Type B pancreatic cell (in vitro differentiated cells): ENCODE measurements at places on chromosomes 6 and 20.

- peak overlapping the region; percentile 21 for H3K4me3 ChIP-seq
- H3K27me3 ChIP-seq: no peaks in the 10 kb centered on the region
- H3K4me1 ChIP-seq: peaks cover 34% of the 10 kb centered on the region
- peaks cover 11% of the 10 kb centered on the region for H3K36me3 ChIP-seq
Measured at GRCh38 chr20:13148402-13148801, 72.7 kb upstream of the ISM1 start.

- H3K27ac ChIP-seq: no peak overlapping the region
- H3K4me3 ChIP-seq: no peak overlapping the region
- H3K4me1 ChIP-seq: peaks cover 18% of the 10 kb centered on the region
- H3K36me3 ChIP-seq: no peaks in the 10 kb centered on the region
Measured at GRCh38 chr6:19713411-19713810, 123.8 kb upstream of the ID4 start.

DNA sequence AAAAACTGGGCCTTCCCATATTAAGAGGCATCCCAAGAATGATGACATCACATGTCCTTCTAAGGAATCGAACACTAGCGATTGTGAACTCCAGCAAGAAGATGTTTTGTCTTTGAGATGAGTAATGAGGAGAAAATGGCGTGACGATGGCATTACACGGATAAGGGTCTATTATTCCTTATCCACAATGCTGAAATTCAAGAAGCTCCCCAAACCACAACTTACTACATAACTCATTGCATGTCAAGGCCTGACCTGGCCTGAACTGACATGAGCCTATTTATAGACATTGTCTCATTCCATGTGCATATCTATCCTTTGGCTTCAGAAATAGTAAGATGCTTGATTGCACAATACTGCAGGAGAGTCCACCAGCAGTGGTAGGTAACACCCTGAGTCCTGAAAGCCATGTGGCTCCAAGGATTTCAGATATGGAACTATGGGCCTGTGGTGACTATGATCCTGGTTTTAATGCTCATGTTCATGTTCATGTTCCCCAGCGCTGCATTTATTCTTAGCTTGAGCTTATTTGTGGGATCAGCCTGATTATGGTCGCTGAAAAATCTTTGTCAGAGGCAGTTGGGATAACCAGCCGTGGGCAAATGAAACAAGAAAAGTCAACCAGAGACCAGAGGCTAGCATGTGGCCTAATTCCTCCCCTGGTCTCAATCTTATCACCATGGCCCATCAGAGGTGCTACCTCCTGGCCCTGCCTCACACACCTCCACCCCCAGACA is 183.2 kb upstream of the JARID2 start:
- peak overlapping the region; percentile 62 for H3K27ac ChIP-seq
- peaks cover 24% of the 10 kb centered on the region for H3K4me1 ChIP-seq
- no peaks in the 10 kb centered on the region for H3K36me3 ChIP-seq
- DNase-seq: no peak
- no peak overlapping the region for H3K4me3 ChIP-seq

DNA sequence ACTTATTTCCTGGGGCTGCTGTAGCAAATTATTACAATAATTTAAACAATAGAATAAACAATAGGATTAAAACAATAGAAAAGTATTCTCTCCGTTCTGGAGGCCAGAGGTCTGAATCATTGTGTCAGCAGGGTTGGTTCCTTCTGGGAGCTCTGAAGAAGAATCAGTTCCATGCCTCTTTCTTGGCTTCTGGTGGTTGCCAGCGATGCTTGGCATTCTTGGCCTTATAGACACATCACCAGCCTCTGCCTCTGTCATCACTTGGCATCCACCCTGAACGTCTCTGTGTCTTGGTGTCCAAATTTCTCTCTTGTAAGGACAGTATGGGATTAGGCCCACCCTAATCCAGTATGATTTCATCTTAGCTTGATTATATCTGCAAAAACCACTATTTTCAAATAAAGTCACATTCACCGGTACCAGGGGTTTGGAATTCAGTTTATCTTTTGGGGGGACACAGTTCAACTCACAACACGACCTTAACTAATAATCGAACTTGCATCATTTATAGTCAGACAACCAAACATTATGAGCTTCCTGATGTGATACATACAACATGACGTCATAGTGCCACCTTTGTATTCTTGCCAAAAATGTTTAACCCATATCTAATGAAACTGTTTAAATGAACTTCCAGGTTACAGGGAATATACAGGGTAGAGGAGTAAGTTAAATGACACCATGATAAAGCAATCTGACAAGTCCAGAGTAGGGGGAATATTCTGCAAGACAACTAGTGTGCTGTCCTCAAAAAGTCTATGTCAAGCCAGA is 84.7 kb upstream of the RNF24 start:
- no peaks in the 10 kb centered on the region for H3K36me3 ChIP-seq
- no peaks in the 10 kb centered on the region for H3K4me1 ChIP-seq
- H3K27ac ChIP-seq: no peak overlapping the region
- H3K4me3 ChIP-seq: no peak overlapping the region
- H3K27me3 ChIP-seq: peaks cover 10% of the 10 kb centered on the region

DNA sequence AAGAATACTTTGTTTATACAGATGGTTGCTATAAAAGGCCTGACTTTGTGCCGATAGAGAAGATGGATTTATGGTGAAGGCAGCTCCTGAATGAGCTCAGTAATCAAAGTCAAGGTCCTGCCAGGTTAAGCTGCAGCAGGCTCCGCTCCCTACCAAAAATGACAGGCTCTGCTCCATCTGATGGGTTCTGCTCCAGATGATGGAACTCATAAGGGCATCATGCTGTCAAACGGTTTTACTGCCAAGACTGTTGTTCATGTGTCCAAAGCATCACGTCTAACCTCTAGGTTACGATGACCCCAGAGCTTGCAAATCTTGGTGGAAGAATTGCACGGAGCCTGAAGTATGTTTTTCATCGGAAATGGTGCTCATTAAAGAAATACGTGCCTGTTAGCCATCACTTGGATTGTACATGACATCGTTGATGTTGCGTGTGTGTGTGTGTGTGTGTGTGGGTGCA is 19.2 kb upstream of the PTGIS start:
- peak overlapping the region; percentile 51 for H3K4me3 ChIP-seq
- peak overlapping the region; percentile 76 for H3K27ac ChIP-seq
- peaks cover 61% of the 10 kb centered on the region for H3K4me1 ChIP-seq

GRCh38 chr20:18839507-18840247 is 26.1 kb downstream of the SCP2D1 start:
- no peaks in the 10 kb centered on the region for H3K36me3 ChIP-seq
- H3K4me3 ChIP-seq: no peak overlapping the region
- peaks cover 6% of the 10 kb centered on the region for H3K27me3 ChIP-seq
- H3K4me1 ChIP-seq: no peaks in the 10 kb centered on the region
- no peak overlapping the region for H3K27ac ChIP-seq

- no peak for DNase-seq
- H3K36me3 ChIP-seq: no peaks in the 10 kb centered on the region
- peaks cover 1% of the 10 kb centered on the region for H3K27me3 ChIP-seq
Measured at GRCh38 chr20:32979201-32979998, 24.8 kb downstream of the SUN5 start.

GRCh38 chr6:156029286-156029985 is 573.8 kb upstream of the NOX3 start:
- no peak overlapping the region for H3K4me3 ChIP-seq
- no peaks in the 10 kb centered on the region for H3K36me3 ChIP-seq
- H3K27ac ChIP-seq: no peak overlapping the region
- no peak for DNase-seq
- H3K27me3 ChIP-seq: no peaks in the 10 kb centered on the region

DNA sequence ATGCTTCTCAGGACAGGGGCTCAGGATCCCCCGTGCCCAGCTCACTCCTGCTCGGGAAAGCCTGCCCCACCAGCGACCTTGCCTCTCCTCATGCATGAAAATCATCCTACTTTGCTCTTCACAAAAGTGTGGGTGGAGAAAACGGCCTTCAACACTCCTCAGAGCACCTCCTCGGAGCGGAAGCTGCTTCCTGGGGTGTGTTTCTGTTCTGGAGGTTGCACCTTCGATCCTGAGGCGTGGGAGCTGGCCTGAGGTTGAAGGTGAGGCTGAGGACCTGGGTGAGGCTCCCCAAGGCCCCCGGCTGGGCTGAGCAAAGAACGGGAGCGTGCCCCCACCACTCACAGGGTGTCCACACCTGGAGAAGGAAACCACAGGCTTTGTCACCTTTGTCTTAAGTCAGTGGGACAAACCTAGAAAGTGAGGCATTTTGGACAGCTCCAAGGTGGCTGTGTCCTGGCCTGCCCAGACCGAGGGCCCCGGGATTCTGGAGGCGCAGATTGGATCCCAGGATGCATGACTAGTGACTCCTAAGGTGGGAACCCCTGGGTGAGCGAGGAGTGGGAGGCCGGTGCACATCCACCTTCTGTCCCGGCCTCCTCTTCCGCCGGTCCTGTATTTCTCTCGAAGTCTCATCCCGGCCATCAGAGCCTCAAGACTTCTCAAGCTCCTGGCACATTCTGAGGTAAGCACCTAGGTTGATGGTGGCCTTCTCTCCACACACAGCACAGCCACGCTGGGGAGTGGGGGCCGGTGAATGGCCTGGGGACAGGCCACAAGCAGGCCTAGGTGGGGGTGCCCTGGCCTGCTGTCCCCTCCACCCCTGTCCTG is 104.7 kb downstream of the TMEM242 start:
- DNase-seq: peak; percentile 57
- H3K4me3 ChIP-seq: no peak overlapping the region
- peaks cover 20% of the 10 kb centered on the region for H3K4me1 ChIP-seq
- H3K27ac ChIP-seq: peak overlapping the region; percentile 76

DNA sequence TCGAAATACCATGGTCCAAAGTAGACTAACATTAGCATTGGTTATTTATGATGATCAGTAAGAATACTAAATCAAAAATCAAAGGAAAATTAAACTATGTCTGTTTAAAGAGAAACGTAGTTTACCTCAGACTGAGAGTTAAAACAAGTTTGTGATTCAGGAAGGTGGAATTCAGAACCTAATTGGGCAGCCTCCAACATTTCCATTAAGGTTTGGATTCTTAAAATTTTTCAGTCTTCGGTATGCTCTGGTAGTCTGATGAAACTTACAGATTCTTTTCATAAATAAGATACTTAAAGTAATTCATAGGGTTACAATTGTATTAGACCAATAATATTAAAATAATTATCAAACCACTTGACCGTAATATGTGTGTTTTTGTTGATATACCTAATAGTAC is 18.6 kb downstream of the HFE start:
- DNase-seq: no peak
- no peak overlapping the region for H3K27ac ChIP-seq
- H3K4me3 ChIP-seq: no peak overlapping the region
- peaks cover 6% of the 10 kb centered on the region for H3K27me3 ChIP-seq

GRCh38 chr20:14307956-14308355 is 29.5 kb downstream of the FLRT3 start:
- no peaks in the 10 kb centered on the region for H3K36me3 ChIP-seq
- peaks cover 3% of the 10 kb centered on the region for H3K4me1 ChIP-seq
- H3K4me3 ChIP-seq: no peak overlapping the region
- H3K27ac ChIP-seq: no peak overlapping the region
- no peak for DNase-seq

DNA sequence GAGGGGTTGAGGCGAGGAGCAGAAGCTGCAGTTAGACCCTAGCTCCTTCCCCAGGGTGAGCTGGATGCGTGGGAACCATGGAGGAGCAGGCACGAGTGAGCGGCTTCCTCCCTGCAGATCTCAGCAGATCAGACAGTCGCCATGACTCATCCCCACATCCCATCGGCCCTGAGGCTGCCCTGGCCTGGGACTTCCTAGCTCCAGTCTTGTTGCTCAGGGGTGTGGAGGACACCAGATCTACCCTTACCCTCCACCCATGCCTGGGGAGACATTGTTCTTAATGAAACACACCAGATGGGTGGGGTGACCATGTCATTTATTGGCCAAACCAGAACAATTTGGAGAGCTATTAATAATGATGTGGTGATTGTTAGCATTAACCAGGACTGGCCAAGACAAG is 36.3 kb upstream of the TGM2 start:
- H3K4me1 ChIP-seq: no peaks in the 10 kb centered on the region
- no peak for DNase-seq
- no peaks in the 10 kb centered on the region for H3K36me3 ChIP-seq
- H3K27me3 ChIP-seq: peaks cover 15% of the 10 kb centered on the region
- H3K27ac ChIP-seq: no peak overlapping the region

DNA sequence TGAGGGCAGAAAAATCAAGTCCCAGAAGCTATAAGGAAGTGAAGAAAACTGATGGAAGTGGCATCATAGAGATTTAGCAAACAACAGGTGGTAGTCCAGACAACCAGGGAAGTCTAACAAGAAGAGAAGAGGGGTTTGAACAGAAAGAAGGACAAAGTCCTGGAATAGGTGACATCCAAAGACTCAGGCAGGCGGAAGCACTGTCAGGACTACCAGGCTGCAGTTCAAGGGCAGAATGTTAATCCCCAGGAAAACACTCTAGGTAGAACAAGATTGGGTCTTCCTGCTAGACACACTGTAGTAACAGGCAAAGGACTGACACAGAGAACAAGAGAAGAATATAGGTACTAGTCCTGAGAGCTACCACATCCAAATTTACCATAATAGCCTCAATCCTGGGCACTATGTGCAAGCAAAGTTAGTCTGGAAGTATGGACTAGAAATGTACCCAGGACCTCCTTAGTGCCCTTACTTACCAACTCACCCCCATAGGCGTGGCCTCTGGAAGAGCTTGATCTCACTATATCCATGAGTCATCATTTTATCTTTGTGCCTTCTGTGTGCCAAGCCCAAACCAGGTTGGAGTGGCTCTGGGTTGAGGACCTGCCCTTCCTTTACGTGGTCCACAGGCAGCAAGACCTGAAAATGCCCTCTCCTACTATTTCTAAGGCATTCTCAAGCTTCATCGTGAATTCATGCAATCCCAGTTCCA is 2.2 kb upstream of the EPB41L2 start:
- no peak overlapping the region for H3K4me3 ChIP-seq
- no peak for DNase-seq
- no peak overlapping the region for H3K27ac ChIP-seq

DNA sequence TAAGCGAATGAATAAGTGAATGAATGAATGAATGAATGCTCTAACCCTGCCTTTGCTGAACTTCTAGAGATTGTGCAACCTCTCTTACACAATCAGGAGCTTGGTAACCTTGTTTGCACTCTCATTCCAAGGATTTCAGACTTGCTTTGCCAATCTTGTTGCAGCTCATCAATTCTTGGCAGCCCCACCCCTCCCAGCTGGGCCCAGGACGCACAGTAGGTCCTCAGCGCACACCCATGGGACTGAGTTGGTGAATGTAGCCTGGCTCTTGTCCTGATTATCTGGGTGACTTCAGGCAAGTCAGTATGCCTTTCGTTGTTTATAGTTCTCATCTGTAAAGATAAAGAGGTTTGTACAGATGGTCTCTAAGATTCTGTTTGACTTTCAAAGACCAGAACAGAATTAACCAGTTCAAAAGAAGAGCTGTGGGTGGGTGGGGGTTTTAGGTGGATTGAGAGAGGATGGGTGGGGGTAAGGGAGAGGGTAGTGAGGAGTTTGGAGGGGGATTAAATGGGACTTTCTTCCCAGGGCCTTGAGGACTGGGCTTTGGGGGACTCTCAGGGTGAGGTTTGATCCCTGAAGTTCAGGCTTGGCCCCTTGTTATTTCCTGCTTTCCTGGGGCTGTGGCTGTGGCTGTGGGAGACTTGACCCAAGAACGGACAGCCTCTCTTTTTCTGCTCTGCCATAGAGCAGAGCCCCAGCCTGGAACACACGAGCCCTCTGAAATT is 33.2 kb downstream of the VEGFA start:
- H3K4me1 ChIP-seq: peaks cover 44% of the 10 kb centered on the region
- H3K27me3 ChIP-seq: no peaks in the 10 kb centered on the region
- no peak overlapping the region for H3K27ac ChIP-seq
- no peak overlapping the region for H3K4me3 ChIP-seq
- no peak for DNase-seq
